ENCODE measurements at places on chromosomes 16 and 17.
A peak's percentile ranks its signal among the peaks of the same experiment; 100 is the strongest.

DNA sequence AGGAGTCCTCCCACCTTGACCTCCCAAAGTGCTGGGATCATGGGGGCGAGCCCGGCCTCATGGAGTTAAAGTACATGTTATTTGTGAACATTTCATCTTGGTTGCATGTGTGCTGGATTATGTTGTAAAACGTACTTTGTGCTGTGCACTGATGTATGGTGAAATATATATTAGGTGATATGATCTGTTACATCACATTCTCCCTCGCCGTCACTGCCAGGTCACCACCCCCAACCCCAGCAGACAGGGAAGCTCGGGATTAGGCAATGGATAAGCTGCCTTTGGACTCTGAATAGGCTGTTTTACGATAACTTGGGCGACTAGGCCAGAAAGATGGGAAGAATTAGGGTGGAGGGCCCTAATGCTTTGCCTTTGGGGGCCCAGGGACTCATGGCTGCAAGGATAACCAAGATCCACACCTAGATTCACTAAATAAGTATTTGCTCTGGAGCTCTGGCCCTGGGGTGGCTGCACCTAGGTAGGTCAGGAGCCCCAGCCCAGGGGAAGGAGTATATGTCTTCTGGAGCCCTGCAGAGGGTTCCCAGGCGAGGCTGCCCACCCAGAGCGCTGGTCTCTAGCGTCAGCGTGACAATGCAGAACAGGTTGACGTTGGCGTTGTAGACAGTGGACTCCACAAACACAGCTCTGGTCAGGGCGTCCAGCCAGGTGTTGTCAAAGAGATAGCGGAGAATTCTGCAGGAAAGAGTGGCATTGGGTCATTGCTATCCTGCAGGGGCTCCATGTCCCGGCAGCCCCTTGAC, 27.1 kb upstream of the GCSH start:
- no peak for DNase-seq

DNA sequence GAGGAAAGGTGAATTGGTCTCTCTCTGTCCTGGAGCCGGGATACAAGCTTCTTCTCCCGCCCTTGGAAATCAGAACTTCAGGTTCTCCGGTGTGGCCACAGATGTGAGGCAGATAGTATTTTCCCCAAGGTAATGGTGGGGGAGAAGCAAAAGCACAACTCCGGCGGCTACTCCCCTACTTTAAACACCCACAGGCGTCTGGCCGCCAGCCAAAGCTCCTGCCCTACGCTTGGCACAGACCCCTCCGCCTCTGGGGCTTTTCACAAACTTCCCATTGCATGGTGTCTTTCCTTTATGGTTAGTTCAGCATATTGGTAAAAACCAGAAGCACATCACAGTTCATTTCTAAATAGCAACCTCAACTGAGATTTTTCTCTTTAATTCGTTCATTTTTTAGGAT, 39.4 kb upstream of the B4GALNT2 start:
- DNase-seq: no peak

GRCh38 chr17:21078016-21078780, 35.4 kb upstream of the USP22 start:
- DNase-seq: no peak

DNA sequence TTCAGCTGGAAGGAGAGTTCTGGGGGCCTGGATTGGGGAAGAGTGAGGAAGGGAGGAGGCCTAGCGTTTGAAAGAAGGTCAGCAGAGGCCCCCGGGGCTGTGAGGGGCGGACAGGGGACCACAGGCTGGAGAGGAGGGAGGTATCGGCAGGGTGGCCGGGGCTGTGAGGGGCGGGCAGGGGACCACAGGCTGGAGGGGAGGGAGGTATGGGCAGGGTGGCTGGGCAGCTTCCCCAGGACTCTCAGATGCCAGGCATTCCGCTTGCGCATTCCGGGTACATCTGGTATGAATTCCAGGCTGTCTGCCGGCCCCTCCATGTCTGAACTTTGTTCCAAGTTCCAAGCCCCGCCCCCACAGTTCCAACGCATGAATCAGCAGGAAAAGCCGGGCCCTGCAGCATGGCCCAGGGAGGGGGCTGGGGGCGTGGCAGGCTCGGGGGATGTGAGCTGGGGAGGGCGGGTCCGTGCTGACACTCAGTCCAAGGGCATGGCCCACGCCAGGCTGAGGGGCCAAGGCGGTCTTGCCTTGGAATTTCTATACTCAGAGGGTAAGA, 4.3 kb upstream of the TLCD2 start:
- DNase-seq: peak; percentile 98

GRCh38 chr17:82228842-82229697, at the start of gene SLC16A3:
TSS of gene SLC16A3 (plus strand) at chr17:82229042. CDS start at chr17:82236009, 6,967 bp downstream.
- peak; percentile 81 for DNase-seq

Data from dermis blood vessel endothelial cell (primary cell).